ENCODE measurements at places on chromosomes 12 and 14.

DNA sequence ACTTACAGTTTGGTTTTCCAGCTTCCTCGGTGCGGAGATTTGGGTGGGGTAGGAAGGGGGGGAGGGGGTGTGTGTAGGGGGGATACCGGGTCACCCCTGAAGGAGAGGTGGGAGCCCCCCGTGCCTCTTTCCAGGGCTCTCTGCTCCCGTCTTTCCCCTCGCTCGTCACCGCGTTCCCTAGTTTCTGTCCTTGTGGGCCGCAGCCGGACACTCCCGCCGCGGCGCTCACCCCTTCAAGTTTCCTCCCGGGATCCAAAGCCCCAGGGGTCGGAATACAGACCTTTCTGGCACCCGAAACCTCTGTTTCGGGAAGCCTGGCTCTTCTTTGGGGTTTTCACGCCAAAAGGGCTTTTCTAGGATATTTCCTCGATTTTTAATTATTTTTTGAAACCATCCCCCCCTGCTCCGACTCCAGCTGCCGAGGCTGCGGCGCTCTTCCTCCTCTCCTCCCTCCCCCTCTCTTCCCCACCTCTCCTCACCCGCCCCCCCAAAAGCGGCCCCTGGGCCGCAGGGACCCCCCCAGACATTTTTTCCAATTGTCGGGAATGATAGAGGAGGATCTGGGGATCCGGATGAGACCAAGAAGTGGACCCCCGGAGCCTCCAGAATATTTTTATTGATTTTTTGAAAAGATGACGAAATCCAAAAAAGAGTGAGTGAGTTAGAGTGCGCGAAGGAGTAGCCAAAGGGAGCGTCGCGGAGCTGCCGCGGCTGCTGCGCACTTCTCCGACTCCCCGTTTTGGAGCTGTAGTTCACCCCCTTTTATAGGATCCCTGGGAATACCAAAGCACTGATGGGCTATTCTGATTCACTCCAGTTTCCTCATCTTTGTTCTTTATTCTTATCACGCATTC, 1.7 kb downstream of the CCND2 start:
- DNase-seq, result no peak

- no peak for DNase-seq
These were observed 274.9 kb upstream of the LMO3 start for GRCh38 chr12:16880864-16881285.

GRCh38 chr12:113092607-113093408, 36.3 kb downstream of the DTX1 start:
- no peak for DNase-seq

- DNase-seq, result no peak
These were observed 15.7 kb downstream of the FAR2 start for GRCh38 chr12:29164477-29165393.

GRCh38 chr14:94337274-94337673, 14.1 kb upstream of the SERPINA6 start:
- DNase-seq, result no peak

- no peak for DNase-seq
These were observed 60.6 kb upstream of the TCL1A start for GRCh38 chr14:95774265-95775160.

DNA sequence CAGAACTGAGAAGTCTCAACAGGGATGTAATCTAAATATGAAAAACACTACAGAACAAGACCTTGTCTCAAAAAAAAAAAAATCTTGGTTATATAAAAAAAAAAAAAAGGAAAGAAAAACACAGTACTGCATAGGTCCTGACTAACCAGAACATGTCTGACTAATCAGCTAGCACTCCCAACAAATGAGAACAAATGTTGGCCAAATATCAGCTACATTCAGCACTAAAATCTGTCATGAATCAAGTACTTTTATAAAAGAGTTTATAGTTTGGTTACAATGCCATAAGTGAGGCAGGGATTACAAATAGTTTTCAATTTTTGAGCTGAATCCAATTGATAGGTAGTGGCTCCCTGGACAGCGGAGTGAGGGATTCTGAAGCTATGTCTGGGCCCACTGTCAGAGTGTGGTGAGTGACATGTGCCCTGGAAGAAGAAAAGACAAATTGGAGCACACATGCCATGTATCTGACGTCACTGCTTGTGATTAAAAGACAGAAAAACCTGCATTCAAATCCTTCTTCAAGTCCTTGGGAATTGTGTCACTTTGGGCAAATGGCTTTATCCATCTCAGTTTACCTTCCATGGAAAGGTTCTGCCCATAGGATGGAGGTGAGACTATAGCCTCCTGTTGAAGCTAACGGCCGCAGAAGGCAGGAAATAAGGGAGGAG, 5.6 kb upstream of the FAM234B start:
- no peak for DNase-seq

GRCh38 chr12:16325426-16325825, 22.0 kb upstream of the MGST1 start:
- DNase-seq, result no peak

DNA sequence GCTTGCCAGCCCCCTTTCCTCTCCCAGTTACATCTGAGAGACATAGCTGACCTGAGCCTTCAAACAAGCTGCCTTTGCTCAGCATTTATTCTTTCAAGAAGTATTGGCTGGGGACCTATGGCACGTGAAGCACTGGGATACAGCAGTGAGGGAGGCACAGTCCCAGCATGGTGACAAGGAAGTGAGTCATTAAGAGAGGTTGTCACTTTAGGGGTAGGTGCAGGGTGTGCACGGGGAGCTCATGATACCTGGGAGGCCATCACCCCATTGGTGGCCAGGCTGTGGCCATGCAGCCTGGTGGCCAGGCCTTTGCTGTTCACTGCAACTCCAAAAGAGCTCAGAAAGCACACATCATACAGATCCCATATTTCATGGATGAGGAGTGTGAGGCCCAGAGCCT, 5.7 kb upstream of the KRT75 start:
- DNase-seq, result no peak

Measured in hypothalamus (tissue), 51 donors.